ENCODE measurements at places on chromosomes 7 and 10.

DNA sequence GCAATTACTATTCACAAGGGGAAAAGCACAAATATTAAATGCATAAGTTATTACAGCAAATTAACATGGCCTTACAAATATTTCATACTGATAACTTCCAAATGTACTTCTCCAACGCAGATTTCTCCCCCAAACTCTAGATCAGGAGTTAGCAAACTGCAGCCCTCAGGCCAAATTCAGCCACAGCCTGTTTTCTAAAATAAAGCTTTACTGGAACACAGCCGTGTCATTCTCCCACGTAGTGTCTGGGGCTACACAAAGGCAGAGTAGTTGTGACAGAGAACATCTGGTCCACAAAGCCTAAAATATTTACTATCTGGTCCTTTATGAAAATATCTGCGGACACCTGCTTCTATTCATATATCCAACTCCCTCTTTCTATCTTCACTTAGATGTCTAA lies 151.8 kb upstream of the AHR start:
- DNase-seq = no peak

- DNase-seq = no peak
Observed at GRCh38 chr7:138903186-138903820, 77.9 kb downstream of the KIAA1549 start.

DNA sequence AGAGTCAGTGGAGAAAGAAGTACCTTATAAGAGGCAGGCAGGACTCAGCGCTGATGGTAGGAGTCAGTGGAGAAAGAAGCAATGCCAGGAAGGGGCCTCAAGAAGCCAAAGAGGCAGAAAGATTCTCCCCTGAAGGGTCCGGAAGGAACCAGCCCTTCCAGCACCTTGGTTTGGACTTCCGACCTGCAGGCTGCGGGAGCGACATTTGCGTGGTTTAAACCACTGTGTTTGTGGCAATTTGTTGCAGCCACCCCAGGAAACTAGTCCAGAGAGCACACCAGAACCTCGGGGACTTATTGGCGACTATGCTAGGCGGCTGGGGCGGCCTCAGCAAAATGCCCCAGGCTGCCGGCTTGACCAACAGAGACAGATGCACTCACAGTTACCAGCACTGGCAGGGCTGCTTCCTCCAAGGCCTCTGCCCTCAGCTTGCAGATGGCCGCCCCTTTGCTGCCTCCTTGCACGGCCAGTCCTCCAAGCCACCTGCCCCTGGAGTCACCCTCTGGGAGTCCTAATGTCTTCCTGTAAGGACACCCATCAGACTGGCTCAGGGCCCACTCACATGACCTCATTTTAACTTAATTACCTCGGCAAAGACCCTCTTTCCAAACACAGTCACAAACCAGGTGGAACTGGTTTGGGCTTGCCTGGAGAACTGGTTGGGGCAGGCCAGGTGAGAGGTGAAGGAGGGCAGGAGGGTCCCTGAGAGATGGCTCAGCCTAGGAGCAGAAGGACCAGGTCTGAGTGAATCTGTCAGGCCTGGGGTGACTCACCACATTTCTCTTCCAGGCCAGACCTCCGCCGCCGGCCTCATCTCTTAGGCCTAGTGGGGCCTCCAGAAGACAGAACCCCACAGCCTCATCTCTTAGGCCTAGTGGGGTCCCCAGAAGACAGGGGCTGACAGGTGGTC lies 26.1 kb downstream of the CALML3 start:
- DNase-seq = no peak

GRCh38 chr7:84040355-84040754 lies 154.2 kb downstream of the SEMA3A start:
- DNase-seq = no peak

- no peak for DNase-seq
Observed at GRCh38 chr10:33262871-33263270, 71.6 kb downstream of the NRP1 start.

DNA sequence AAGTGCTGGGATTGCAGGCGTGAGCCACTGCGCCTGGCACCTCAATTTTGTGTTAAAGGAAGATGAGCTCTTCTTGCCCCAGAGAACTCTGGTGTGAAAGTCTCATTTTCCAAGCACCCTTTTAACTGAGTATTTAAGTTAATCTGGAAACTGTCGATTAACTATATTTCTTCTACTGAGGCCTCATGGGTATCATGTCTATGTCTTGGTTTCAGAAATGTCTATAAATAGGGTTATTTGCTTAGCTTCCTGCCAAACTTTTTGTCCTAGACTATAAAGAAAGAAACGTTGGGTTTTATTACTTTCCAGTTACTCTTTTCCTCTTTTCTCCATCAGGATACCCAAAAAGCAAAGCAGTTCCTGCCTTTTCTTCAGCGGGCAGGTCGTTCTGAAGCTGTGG lies 102.4 kb downstream of the LRRC4 start:
- DNase-seq = no peak

DNA sequence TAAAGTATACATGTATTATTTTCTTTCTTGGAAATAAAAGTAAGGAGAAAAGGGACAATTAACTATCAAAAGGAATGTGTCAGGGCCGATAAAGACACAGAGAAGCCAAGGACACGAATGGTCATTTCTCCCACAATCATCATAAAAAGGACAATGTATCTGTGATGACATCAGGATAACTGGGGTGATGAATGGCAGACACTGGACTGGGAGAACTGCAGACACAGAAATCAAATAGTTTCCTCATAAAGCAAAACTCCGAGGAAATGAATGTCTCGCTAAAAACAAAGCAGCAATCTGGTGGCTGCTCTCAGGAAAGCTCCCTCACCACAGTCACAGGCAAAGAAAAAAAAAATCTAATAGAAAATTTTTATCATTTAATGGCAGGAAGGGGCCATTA lies 69.3 kb upstream of the NPY start:
- DNase-seq = no peak

DNA sequence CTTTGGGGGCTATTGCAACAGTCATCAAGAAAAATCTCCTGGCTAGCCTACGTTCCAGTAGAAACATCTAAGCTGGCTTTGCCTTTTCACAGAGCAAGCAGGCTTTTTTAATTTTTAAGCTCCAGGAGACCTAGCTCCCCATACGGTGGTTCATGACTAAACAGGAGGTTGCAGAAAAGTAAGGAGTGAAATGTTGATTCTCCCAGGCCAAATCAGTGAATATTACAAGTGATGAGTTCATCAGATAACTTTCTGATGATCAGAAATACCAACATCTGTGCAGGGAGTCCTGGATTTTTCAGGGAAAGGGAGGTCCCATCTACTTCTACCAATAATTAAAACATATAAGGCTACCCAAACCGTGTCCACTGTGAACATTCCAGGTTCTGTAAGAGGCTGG lies 477.3 kb upstream of the CELF2 start:
- no peak for DNase-seq

- DNase-seq = no peak
Observed at GRCh38 chr7:46586406-46586805, 665.3 kb upstream of the IGFBP3 start.

DNA sequence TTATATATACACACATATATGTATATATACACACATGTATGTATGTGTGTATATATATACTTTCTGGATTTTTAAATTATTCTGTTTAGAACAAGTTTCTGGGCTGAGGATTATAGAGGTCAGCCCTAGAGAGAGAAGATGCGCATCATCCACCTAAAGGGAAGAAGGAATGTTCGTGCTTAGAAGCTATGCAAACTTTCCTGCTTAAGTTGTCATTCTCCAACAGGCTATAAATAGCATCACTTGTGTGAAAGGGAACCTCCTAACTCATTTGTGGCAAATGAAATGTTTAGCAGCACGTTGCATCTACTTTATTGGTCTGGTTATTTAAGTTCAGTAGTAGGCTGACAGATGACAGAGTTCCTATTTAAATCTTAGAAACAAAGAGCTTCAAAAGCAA lies 23.9 kb upstream of the TPK1 start:
- no peak for DNase-seq

GRCh38 chr10:4120096-4120853 lies 335.3 kb upstream of the KLF6 start:
- no peak for DNase-seq

Measured in foreskin melanocyte (primary cell).